ENCODE measurements at places on chromosomes 5 and 9.

DNA sequence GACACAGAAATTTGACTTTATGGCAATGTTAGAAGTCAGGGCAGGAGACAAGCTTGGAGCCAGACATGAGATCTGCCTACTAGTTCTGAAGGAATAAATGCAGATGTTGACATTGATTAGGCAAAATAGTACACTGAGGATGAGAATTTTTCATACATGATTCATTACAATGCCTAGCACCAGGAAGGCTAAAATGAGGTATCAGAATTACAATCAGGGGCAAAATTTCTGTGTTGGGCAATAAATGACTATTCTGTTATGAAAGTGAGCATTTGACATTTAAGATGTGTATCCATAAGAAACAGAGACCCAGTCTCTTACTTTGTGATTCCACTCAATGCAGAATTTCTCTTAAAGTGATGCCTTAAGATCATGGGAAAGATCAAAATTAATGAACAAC is 92.4 kb upstream of the CDH10 start:
- DNase-seq: no peak

DNA sequence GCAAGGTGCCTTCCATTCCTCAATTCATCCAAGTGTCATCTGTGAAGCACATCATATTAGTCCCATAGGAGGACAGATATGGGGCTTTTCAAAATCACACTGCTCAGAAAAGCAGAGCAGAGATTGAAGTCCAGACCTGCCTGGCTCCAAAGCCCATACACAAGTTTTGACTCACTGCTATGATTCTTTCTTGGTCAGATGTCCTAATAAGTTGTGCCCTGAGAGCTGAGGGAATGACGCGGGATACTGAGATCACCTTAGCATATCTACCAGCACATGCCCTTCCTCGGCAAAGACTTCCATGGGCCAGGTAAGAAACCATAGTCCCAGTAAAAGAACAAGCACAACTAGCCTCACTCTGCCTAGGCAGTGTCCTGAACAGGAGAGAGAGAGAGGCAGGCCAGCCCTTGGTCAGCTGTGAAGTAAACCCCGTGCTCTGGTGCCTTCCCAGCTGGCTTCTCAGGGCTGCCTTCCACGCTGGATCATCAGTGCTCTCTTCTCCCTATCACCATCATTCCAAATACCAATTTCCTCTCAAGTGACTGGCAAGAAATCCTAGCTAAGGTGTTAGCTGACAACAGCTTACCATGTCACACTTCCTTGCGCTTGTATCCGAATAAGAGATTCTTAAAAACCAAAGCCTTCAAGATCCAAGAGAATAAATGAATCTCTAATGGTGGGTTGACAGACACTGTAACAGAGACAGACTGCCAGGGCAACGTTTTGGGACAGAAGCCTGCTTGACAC is 73.2 kb downstream of the SIL1 start:
- DNase-seq: no peak

- no peak for DNase-seq
Observed at GRCh38 chr9:69466151-69466550, 141.1 kb downstream of the ENTREP1 start.

- DNase-seq: no peak
Observed at GRCh38 chr5:150333400-150333799, 24.1 kb upstream of the TCOF1 start.

DNA sequence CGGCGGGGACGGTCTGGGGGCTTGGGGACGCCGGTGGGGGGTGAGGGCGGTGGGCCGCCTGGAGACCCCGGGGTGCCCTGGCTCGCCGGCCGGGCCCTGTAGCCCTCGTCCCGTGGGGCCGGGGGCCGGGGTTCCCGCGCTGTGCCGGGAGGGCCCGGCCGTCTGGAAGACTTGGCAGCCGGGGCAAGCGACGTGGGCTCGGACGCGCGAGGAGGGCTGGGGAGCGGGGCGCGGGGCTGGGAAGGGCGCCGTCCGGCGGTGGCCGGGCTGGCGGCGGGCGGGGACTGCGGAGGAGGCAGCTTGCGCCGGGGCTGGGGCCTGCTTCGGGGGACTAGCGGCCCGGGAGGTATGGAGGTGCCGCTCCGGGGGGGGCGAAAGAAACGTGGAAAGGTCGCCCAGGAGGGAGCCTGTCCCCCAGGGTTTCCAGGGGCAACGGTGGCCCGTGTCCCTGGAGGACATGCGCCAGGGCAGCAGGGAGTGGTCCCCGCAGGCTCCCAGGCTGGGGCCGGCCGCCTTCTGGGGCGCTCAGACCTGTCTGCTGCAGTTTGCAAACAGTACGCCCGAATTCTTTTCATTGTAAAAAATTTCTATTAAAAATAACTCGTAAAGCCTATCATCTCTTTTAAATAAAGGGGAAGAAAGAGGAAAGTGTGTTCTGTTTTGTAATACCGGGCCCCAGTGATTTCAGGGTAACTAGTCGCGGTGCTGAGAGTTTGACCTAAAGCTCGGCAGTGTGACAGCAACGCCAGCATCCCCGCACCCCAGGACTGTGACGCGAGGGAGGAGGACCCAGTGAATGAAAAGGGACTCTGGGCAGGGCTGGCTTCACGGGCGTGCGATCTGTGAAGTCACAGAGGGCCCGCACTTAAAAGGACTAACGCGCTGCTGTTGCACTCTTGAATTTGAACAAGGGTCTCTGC is 752 bp upstream of the ANKH start:
- no peak for DNase-seq

Measured in AG04450 (cell line).